Fibroblast of skin of back (primary cell): ENCODE measurements at places on chromosomes 3 and 15.

- no peak for DNase-seq
Measured at GRCh38 chr3:30167541-30168011, 438.8 kb upstream of the TGFBR2 start.

GRCh38 chr15:83904107-83905040 lies 250.5 kb downstream of the ADAMTSL3 start:
- DNase-seq: peak; percentile 63

DNA sequence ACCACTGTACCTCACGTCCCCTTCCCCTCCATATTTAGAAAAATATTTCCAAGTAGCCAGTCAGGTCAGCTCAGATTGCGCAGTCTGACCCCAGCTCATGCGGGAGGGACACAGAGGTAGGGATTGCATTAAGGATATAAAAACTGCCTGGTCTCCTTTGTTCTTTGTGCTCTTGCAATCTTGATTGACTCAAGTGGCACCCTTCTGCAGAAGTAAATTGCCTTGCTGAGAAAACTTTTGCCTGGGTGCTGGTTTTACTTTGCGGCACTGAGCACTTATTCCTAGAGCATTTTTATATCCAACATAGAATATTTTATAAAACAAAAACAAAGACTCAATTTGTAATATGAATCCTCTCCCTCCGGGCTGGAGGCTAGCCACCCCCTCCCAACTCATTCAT lies 54.8 kb downstream of the BTD start:
- DNase-seq: no peak

- peak; percentile 63 for DNase-seq
Measured at GRCh38 chr3:195895861-195896360, 12.4 kb downstream of the TNK2 start.

DNA sequence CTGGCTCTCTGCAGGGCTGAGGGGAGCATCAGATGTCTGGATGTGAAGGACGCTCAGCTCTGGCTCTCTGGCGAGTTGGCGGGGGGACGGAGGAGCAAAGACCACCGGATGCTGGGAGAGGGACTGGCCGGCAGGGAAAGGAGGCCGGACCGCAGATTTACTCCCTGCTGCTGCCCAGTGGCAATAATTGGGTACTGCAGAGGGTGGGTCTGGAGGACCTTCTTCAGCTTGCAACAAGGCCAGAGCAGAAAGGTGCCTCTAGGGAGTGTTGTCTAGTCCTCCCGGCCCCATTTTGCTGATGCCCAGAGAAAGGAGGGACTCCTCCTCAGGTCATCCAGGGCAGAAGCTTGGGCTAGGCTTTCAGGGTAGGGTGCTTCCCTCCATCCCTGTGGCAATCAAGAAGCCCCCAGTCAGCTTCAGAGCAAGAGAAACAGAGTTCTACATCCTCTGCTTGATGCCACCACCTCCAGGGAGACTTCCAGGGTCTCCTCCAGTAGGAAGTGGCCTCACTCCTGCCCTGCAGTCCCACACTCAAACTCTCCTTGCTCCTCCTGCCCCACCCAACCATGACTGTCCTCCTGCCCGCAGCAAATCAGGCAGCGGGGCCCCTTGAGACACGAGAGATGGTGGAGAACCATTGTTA lies 20.3 kb upstream of the CSPG4 start:
- DNase-seq: peak; percentile 59

DNA sequence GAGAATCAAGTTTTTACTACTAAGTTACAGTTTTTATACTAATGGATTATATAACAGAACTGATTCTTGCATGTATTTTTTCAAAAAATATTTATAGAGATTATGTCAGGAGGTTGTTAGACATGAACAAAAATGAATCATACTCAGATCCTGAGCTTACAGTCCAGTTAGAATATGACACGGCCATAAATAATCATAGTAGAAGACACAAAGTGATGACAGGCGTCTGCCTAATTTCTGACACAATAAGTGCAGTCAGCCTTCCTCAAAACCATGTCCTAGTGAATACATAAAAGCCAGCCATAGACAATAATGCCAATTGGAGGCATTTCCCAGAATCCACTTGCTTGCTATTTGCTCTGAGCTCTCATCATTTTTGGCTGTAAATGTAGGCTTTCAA lies 81.7 kb upstream of the POU1F1 start:
- peak; percentile 69 for DNase-seq

DNA sequence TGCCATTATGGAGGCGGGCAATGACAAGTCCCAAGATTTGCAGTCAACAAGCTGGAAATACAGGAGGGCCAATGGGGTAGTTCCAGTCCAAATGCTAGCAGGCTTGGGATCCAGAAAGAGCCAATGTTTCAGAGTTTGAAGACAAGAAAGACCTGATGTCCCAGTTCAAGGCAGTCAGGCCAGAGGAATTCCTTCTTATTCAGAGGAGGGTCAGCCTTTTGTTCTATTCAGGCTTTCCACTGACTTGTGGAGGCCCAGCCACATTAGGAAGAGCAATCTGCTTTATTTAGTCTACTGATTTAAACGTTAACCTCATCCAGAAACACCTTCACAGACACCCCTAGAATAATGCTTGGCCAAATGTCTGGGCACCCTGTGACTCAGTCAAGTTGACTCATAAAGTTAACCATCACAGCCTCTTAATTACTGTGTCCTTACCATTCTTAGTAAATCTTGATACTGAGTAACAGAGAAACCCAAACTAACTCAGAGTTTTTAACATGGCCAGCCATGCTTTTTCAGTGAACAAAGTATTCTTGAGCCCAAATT lies 50.9 kb upstream of the NPHP3 start:
- DNase-seq: no peak

GRCh38 chr3:81778678-81779182 lies 17.3 kb upstream of the GBE1 start:
- no peak for DNase-seq

GRCh38 chr3:166351461-166351860 lies 514.2 kb upstream of the BCHE start:
- DNase-seq: peak; percentile 35

DNA sequence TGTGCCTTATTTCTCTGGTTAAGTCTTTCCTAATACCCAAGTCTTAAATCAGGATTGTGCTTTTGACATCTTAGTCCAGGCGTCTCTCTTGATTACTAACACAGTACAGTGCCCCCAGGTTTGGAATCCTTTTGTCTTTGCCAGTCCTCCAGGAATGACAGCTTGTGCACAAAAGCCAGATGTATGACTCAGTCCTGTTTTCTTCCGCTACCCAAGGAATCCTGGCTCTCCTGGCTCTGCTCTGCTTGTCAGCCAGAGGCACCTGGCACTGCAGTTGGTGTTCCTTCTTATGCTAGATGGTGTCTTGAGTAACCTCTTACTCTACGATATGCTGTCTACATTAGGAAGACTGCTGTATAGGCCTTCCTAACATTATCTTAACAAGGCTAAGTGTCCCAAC lies 728.2 kb upstream of the NECTIN3 start:
- peak; percentile 38 for DNase-seq

DNA sequence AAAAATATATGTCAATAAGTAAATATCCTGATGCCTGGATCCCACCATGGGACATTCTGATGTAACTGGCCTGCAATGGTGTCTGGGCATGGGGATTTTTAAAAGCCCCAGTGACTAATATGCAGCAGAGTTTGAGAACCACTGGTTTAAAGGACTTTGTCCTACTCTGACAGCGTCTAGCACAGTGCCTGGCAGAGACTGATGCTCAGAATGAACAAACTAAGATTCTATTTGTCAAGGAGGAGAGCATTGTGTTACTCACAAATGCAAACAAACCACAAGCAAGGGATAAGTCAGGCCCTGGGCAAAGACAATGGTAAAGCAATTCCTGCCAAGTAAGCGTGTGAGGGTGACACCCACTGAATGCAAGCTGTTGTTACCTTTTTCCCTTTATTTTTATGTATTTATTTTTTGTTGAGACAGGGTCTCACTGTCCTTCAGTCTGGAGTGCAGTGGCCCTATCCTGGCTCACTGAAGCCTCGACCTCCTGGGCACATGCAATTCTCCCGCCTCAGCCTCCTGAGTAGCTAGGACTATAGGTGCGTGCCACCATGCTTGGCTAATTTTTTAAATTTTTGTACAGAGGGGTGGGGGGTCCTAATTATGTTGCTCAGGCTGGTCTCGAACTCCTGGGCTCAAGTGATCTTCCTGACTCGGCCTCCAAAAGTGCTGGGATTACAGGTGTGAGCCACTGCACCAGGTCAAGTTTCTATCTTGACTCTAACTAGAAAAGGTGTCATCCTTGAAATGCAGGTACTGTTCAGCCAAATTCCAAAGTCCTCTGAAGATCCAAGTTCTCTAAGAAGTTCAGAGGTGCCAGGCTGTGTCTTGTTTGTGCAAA lies 909 bp upstream of the GPD1L start:
- DNase-seq: peak; percentile 43

DNA sequence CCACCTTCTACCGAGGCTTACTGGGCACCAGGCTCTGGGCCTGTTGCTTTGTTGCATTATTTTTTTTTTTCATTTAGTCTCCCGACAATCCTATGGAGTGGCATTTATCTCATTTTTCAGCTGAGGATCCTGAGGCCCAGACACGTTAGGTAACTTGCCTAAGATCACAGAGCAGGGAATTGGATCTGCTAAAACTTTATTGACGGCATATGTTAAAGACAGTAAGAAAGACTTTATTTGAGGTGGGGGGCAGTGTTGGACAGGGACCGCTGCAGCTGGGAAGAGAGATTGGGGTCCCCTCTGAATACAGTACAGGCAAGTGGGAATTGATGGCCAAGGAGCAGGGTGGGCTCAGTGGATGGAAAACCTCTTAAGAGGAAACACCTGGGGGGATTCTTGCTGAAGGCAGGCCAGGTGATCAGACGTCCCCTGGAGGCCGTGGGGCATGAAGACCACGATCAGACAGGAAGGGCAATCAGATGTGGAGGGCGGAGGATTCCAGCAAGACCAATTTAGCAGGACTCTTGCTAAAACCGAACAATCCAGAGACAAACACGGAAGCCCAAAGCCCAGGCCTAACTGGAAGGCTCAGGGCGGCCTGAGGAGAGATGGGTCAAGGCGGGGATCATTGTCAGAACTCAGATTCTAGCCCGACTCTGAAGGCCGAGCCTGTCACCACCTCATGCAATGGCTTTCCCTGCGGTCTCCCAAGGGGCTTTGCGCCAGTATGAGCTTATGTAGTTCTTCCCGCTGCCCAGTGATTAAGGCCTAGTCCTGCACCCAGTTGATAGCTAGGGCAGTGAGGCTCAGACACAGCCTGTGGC lies 53.7 kb downstream of the RGMA start:
- DNase-seq: no peak

- DNase-seq: no peak
Measured at GRCh38 chr15:75223688-75224087, 22.0 kb downstream of the C15orf39 start.
